ENCODE measurements at places on chromosomes 7 and 10. TPM values are rescaled to one million over a fixed set of nuclear protein-coding genes. Genes with fewer than 3 reads are reported as not detected.

DNA sequence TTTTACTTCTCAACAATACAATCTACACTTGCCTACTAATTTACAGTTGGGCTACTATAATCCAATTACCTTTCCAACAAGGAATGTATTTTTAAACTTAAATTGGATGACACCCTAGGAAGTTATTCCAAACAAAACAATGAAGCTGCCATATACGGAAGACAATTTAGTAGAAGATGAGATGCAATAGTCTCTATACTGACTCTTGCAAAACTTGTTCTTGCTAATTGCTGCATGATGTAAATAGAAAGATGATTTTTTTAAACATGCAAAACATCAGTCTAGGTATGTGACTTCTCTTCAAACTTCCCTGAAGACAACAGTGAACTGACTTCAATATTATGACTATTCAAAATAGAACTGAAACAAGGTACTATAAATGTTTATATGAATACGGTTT lies 17.6 kb downstream of the NT5C3A start:
- DNase-seq, result no peak

The BAIAP2L1 gene
- polyA plus RNA-seq, result 46.9 TPM

DNA sequence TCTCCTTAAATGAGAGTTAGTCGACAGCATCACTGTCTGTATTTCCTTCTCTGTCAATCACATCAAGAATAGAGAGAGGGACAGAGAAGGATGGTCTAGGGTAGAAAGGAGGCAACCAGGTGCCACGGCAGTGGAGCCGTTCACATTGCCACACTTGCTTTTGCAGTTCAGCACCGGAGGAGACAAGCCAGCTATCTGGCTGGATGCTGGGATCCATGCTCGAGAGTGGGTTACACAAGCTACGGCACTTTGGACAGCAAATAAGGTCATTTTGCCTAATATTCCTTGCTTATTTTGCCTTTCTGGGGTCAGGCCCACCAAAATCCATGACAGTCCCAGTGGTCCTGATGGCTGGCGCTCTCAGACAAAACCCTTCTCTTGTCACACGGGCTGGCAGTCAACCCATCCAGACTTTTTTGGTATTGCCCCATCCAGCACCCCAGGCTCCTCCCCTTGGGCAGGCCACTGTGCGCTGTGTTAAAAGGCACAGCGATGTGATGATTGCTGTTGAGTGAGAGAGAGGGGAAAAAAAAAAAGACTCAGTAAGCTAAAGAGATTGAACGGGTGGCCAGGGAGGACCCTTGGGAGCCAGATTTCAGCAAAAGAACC lies 8.4 kb downstream of the CPA2 start:
- DNase-seq, result no peak

GRCh38 chr10:124711145-124711544 lies 33.0 kb downstream of the FAM53B start:
- DNase-seq, result peak; percentile 40

The ACTL6B gene
- 1.2 TPM for polyA plus RNA-seq

DNA sequence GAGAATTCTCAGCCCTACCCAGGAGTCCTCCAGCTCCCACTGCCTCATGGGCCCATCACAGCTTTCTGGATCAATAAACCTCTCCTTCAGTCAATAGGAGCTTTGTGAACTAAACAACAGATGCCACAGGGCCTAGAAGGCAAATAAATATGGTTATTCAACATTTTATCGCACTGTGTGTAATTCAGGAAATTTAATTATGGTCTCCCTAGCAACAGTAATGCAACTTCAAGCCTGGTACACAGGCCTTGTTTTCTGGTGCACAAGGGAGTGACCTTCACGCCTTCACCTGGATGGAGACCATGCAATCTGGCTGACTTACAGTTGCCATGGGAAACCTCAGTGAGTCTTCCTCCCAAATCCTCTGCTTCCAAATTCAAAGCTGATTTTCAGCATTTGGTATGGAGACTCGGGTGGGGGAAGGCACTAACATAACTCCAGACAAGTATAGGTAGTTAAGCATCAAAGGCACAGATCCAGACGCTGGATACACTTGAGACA lies 441.0 kb upstream of the NPVF start:
- DNase-seq, result peak; percentile 19

DNA sequence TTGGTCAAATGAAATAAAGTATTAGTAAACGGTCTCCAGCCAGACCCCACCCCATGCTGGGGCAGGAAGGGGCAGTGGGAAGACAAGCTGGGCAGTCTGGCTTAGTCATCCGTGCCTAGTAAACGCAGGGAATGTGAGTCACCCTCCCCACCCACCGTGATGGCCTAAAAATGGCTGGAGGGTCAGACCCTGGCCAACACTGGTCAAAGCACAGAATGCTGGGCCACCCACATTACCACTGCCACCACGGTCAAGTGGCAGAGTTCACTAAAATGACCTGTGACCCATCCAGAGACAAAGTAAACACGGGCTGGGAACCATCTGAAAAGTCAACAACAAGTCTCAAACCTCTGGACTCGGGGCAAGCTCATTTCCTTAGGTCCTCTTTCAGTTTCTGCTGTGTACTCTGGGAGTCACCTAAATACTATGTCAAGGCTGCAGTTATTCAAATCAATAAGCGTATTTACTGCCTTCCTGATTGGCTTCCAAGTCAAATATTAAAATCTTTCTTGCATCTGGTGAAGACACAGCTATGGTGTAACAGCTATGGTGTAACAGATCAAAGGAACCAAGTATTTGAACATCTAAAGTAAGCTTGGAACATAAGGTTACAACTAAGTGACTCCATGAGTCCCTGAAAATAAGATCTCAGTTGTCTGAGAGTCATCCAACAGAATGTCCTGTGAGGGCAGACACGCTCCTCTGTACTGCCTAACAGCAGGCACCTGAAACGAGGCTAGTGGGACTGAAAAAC lies 3.0 kb downstream of the ZFAND2A start:
- peak; percentile 57 for DNase-seq

The RAMP3 gene
- polyA plus RNA-seq, result 21.8 TPM

The PRSS2 gene
- polyA plus RNA-seq, result 51.4 TPM

DNA sequence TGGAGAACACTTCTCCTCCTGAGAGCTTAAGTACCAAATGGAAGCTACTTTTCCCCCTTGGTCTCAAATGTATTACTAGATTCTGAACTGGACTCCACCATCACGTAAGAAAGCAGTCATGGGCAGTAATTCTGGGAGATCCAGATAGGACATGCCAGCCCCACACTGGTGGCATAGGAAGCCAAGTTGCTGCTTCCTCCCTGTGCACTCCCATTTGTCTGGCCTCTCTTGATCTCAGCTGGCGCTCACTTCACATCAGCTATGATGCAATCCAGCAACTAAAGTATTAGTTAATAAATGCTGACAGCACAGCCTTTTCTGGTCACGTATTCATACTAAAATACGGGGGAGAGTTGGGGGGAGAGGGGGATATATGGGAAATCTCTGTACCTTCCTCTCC lies 3.4 kb upstream of the IL6 start:
- peak; percentile 26 for DNase-seq

- no peak for DNase-seq
Observed at GRCh38 chr10:14052931-14053330, 277.8 kb downstream of the FRMD4A start.

DNA sequence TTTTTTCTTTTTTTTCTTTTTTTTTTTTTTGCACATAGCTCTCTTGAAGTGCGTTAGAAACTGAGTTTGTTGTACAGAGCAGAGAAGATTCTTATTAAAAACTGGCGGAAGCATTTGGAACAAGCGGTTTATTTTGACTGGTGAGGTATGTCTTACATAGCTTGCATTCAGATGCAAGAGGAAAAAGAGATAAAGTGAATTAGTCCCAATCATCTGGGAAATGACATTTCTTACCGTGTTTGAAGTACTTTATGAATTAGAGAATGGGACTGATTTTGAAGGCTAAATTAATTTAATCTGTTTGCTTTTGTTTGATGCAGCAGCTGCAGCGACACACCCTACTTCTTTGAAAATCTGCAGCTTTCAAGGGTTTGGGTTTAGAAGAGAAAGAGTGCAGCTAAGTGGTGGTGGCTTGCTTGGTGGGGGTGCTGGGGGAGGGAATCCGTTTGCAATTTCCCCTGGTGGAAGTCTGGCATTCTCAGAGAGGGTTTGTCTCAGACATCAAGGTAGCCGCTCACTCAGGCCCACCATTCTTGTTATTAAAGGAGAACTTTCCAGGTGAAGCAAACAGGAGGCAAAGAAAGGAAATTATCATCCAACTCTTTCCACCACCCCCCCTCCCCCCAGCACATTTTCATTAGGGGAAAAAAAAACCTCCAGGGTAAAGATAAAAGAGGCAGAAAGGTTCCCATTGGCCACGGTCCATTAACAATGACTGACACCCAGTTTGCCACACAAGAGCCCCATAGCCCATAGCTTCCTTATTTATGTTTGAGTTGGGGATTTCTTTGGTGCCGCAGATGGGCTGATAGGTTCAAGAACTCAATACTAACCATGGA lies 231.7 kb downstream of the SKIDA1 start:
- DNase-seq, result no peak

GRCh38 chr10:87675396-87676376 lies 16.0 kb downstream of the PAPSS2 start:
- no peak for DNase-seq

- no peak for DNase-seq
Observed at GRCh38 chr10:44198780-44199097, 186.2 kb downstream of the CXCL12 start.

GRCh38 chr7:139563856-139564255 lies 40.4 kb downstream of the CLEC2L start:
- no peak for DNase-seq

DNA sequence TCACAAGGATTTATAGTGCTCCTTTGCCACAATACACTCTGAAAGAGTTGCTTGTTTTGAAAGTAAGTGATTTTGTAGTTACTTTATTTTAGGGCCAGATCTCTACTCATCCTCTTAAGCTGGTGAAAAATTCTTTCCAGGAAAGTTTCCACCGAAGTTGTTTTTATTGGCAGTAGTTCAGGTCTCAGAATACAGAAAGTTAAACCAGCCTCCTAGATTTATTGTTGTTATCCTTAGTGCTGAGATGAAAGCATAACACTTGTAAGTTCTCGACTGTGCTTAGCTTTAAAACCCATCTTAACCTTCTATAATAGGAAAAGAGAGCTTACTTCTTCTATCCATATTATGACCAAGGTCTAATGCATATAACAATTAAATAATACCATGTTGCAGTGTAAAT lies 5.5 kb downstream of the AP3M1 start:
- peak; percentile 44 for DNase-seq

DNA sequence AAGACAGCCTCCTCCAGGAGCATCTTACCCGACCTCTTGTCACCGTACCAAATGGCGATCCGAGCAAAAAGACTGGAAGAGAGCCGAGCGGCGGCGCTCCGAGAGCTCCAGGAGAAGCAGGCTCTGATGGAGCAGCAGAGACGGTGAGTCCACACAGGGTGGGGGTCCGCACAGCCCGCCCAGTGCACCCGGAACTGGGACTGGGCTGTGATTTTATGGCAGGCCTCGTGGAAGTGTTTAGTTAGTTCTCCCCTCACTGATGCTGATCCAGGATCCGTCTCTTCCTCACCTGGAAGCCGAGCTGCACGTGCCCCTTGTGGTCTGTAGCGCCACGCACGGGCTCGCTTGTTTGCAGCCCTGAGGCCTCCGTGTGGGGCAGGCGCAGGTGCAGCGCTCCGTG lies 19.6 kb downstream of the LRRC27 start:
- DNase-seq, result no peak

DNA sequence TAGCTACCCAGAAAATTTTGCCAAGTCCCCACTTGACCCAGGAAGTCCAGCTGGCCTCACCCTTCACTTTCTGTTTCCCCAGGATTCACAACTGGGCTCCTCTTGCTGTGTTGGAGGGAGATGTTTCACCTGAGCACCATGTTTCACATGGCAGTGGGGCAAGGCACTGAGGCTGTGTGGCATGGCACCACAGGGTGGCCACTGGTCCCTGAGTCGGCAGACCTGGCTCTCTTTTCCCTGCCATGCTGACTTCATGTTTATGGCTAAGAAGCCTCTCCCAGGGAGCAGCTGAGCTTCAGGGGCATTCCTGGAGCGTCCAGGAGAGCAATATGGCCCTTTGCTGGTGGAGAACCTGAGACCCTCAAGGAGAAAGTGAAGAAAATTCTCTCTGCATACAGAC lies 266.9 kb downstream of the RPS24 start:
- DNase-seq, result no peak

DNA sequence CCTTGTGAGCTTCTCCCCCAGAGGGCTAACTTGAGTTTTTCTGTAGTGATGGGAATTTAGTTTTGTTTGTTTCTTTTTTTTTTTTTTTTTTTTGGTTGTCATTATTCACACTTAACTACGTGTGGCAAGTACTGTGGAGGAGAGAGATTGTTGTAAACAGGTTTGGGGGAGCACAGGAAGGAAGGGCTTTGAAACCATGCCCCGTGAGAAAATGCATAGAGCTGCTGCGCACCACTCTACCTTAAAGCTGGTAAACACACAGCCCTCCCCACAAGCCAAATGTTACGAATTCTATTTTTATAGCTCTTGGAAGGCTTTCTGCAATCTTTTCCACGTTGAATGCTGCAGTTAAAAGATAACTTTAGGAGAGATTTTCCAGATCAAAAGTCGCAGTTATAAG lies 76.2 kb downstream of the ZNF22 start:
- DNase-seq, result no peak

DNA sequence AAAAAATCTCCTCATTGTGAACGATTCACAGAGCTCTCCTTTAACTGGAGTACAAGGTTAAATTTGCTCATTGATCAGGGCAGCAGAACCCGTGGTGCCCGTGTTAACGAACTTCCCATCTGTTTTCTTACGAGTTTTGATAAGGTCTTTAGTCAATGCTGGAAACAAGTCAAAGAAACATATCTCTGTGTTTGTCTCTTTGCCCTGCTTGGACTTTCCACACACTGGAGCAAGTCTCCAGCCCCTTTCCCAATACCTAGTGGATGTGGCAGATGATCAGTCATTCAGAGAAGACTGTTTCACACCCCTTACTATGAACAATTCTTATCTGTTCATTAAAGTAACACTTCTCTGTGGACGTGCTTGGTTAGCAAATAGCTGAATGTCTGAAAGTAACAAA lies 121.3 kb downstream of the ARID5B start:
- DNase-seq, result no peak

DNA sequence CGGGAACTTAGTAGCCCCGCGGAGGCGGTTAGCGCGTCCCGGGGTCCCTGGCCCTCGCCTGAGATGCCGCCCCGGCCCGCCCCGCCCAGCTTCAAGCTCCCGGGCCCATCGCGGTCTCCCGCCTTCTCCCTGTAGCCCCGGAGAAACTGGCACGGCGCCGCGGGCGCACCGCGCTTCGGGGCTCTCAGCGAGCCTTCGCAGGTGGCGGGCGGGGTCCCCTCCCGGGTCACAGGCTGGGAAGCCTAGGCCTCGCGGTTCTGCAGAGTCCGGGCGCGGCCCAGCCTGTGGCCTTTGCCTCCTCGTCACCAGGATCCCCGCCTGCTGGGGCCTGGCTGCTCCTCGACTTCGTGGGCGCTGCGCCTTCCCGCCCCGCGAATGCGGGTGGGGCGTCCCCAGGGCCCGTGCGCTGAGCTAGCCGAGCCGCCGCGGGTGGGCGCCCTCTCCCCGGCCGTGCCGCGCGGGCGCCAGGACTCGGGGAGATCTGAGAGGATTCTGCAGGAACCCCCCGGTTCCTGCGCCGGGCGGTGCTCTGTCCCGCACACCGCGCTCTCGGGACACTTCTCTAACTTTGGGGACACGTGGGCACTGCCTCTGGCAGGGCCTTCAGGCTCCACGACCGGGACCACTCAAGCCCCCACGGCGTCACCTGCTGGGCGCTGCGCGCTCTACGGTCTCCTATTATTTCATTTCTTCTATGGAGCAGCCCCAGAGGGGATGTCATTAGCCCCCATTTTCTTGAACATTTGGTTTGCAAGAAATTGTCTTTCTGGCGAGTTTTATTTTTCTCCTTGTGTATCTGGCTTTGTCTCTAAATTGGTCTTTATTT lies 682 bp upstream of the RGS10 start:
- peak; percentile 78 for DNase-seq

The ASZ1 gene
- polyA plus RNA-seq, result not detected

GRCh38 chr7:69395061-69395714 lies 203.1 kb upstream of the AUTS2 start:
- DNase-seq, result peak; percentile 46
